ENCODE measurements at places on chromosomes 13 and 19. TPM values are rescaled to one million over a fixed set of nuclear protein-coding genes. Genes with fewer than 3 reads are reported as not detected.

DNA sequence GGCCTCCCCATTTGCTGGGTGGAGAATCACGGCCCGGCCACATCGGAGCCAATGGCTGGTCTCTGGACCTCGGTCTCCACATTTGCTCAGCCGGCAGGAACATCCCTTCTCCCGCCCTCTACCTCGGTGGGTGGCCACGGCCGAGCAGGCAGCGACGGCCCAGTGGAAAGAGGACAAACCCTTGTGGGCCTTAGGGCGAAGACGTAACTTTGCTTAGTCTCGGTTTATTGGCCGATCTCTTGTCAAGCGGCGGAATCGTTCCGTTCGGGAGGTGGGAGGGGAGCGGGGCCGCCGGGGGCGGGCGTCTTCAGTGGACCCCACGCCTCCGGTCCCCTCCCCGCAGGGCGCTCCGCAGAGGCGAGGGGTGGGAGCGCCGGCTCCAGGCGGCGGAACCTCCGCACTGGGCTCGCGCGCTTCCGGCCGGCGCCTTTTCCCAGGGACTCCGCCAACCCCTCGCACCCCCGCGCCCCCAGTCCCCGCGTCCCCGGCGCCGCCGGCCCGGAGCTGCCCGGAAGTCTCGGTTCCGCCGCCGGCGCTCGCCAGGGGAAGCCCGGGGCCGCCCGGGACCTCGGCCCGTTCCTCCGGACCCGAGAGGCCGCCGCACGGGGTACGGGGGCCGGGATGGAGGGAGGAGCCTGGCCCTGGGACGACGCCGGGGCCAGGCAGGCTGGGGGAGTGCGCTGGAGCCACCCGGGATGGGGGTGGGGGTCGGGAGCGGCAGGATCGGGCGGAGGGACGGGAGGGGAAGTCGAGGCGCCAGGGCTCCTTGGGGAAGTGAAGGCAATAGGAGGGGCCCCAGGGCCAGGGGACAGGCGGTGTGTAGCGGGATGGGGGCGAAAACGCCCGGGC, at the start of gene ZNF580:
Gene ZNF580 (plus strand): TSS at position 426 of the 849 bp plus-strand sequence. CDS start 1,507 bp downstream, outside the sequence.
- DNase-seq = no peak

DNA sequence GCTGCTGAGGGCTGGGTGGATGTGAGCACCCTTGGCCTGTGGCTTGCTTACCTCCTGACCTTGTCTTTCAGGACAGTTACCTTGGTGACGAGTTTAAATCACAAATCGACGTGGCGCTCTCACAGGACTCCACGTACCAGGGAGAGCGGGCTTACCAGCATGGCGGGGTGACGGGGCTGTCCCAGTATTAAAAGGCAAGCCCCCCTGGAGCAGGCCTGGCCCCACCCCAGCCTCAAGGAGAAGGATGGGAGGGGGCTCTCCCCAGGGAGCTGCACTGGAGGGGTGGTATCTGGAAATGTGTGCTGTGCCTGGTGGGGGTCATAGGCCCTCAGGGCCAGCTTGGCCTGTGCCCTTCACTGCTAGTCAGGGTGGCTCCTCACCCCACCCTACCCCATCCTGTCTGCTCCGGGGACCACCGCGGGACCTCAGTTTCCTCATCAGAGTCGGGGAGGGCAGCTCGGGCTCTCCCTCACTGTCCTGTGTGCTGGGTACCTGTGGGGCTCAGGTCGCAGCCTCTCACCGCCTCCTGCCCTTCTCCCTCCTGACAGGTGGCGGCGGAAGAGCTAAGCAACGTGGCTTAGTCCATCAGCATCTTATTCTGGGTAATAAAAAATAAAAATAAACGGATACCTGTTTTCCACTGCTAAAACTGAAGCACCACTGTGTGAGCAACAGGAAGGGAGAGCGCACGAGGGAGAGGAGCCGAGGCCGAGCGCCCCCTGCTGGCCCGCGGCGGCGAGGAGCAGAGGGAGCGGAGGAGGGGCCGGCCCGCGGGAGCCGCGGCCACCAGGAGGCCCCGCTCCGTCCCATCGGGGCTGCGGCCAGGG, 29.8 kb downstream of the CERS1 start:
- DNase-seq = no peak

DNA sequence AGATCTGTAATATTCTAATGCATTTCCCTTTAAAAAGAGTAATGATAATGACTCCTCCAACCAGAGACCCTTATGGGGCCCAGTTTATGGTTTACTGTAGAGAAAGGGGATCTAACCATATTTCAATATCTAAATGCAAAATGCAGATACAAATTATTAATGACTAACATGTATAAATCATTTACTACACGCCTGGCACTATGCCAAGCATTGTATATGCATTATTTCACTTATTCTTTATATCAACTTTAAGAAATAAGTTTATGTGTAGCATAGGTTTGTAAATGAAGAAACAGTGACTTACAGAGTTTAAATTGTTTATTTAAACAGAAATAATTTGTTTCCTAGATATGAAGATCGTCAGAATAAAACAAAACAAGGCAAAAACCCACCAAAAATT, 86.2 kb upstream of the SCEL start:
- DNase-seq = no peak

DNA sequence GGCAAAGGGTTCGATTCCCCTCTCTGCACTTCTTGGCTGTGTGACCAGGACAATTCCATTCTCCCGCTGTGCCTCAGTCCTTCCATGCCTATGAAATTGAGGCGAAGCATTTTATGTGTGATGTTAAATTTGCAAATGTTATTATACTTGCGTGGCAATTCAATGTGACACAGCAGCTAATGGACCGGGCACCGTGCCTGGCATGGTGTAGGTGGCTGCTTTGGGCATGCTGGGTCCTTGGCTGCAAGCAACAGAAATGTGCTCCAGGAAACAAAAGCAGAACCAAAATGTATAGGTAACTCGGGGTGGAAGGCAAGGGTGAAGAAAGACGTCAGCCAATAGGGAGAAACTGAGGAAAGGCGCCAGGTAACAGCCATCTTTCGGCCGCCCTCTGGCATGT, 37.1 kb downstream of the TINCR start:
- no peak for DNase-seq

- DNase-seq = no peak
Observed at GRCh38 chr13:21616880-21617279, 12.9 kb upstream of the MICU2 start.

- no peak for DNase-seq
Observed at GRCh38 chr13:92806215-92806614, 420.4 kb upstream of the GPC6 start.

DNA sequence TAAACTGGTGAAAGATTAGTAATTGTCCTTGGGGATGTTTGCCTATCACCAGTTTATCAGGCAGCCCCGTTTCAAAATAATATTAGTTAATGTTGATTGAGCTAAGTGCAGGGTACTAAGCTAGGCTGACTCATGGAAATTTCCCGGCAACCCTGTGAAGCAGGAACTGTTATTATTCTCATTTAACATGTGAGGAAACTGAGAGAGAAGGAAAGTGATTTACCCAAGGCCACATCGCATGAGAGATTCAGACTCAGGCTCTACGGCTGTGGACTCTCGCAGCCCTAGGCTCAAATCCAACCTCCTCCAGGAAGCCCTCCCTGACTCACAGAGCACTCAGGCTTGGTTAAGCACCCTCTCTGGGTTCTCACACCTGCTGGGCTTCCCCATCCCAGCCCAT, 19.7 kb downstream of the CLPTM1 start:
- no peak for DNase-seq

- DNase-seq = no peak
Observed at GRCh38 chr19:49498475-49498874, 2.2 kb downstream of the RPS11 start.

DNA sequence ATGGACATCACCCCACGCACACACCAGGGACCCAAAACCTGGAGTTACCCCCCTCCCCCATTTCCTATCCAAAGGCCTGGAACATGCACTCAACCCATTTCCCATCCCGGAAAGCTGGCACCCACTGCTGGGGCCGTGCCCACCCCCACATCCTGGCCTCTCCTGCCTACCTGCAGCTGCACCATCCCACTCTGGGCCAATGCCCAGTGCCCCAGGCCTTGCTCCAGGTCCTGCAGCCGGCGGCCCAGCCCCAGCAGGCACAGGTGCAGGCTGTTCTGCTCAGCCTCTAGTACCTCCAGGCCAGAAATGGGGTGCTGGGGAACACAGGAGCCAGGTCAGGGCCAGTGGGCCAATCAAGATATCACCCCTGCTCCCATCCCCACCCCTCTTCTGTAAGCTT, 1.7 kb downstream of the SYNE4 start:
- DNase-seq = no peak

DNA sequence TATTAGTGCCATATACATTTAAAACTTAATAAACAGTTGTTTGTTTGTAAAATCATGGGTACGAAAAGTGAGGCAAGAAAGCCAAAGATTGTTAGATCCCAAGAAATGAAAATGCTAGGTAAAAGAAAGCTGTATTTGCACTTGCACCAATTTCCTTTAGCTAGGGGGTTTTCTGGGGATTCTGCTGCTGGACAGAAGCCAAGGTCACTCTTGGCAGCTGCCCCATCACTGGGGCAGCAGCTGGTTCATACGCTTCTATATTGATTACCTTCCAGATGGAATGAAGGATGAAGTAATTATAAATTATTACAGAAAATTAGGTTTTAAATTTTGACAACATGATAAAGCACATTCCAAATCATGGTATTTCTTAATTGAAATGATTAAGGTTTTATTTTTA, 127.4 kb downstream of the SLITRK5 start:
- DNase-seq = no peak

GRCh38 chr19:38650911-38651584, 3.6 kb downstream of the ACTN4 start:
- DNase-seq = peak; percentile 78

DNA sequence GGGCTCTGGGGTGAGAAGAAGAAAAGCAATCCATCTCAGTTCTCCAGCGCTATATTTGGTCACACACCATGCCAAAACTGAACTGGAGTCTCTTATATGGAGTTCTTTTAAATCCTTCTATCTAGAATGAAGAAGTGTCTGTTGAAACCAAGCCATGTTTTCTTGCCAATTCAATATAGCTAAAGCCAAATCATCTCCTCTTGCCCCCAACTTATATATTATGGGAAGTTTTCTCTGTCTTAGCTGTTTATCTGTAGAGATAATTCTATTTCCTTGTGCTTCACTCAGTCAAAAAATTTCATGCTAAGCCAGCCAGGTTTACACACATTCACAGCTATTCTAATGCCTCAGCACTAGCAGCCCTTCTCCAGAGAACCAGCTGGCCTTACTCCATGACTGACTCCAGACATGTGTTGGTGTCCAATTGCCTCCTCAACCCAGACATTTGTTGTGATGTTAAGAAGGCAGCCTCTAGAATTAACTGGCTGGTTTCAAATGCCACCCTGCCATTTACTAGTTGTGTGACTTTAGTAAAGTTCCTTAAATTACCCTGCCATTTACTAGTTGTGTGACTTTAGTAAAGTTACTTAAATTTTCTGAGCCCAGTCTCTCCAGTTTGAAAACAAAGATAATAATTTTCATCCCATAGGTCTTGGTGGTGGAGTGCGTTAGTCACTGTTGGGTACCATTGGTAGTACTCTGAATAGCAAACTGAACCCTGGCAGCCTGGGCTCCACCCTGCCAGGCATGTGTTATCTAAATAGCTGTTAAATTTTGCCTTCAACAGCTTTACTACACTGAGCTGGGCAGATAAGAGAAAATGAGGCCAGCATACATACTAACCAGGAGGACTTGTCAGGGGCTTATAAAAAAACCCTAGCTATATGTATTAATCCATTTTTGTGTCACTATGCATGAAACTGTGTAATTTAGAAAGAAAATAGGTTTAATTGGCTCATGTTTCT, 525.1 kb downstream of the LMO7 start:
- no peak for DNase-seq

DNA sequence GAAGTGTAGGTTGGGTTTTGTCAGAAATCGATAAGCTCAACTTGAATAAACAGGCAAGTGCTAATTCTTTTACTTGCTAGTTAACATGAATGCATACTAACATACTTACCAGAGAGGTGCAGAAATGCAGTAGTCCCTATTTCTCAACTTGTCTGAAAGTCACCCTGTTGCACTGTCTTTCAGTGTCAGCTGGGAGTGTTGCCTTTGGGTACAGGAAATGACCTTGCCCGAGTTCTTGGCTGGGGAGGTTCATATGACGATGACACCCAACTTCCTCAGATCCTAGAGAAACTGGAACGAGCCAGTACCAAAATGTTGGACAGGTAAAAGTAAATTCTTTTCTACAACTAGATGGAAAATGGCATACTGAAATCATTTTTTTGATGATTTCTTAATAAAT, 103.5 kb upstream of the AKAP11 start:
- no peak for DNase-seq

- DNase-seq = no peak
Observed at GRCh38 chr13:79226938-79227337, 179.1 kb downstream of the RBM26 start.

DNA sequence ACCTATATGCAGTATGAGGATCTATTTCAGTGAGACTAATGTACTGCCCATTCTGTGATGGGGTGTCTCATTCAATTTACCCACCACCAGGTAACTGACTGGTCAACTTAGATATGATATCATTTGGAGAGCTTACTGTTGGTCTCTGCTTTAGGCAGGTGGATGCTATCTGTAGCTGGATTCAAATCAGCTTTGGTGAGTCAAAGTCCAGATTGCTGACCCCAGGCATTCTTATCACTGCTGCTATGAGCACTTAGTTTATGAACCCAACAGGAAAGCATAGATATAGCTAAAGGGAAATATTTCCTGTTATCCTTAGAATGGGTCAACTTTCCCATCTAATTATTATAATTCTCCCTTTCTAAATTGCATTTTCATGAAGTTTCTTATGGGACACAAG, 1295.2 kb upstream of the SPRY2 start:
- DNase-seq = no peak

DNA sequence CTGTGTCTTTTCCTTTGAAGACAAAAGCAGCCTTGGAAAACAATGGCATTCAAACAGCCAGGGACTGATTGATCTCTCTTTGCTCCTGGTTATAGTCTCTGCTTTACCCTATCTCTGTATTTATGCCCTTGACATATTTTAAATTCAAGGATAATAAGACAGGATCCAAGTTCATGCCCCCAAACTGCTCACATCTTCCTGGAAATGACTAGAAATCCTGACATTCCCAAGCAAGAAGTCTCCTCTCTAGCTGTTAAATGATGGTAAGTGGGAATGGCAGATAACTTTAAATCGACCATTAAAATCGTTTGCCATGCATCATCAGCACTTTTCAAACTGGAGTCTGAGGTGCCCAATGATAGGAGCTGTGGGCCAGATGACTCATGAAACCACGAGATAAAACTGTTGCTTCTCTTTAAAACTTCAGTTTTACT, 435.6 kb downstream of the FOXO1 start:
- DNase-seq = no peak

- DNase-seq = no peak
Observed at GRCh38 chr13:110797230-110797877, 83.9 kb downstream of the ING1 start.

DNA sequence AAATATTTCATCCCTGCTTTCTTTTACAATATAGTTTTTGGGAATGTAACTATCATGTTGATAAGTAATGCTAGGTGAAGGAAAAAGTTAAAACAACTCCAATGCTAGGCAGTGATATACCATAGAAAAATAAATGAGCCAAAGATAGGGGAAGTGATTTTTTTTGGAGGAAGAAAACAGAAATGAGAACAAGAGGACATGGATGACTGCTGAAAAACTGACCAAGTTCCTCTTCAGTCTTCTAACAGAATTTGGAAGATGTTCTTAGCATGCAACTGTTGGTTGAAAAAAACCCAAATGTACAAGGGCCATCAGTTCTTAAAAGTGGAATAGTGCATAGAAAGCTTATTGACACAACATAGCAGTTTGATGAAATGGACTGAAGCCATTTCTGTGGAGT, 262.5 kb upstream of the STARD13 start:
- no peak for DNase-seq

PRX gene
- 4.8 TPM for total RNA-seq

SIGLEC7 gene
- 0.26 TPM for total RNA-seq

CYP2B6 gene
- total RNA-seq = not detected

CLDND2 gene
- total RNA-seq = not detected

MEGF8 gene
- total RNA-seq = 24.3 TPM

TUBB4A gene
- total RNA-seq = 2.3 TPM

ZNF296 gene
- total RNA-seq = 0.43 TPM

ZNF304 gene
- total RNA-seq = 6.6 TPM

C13orf42 gene
- not detected for total RNA-seq

All from right atrium auricular region (tissue), 2 donors.